ENCODE measurements at places on chromosomes 5 and 9. TPM values are rescaled to one million over a fixed set of nuclear protein-coding genes. Genes with fewer than 3 reads are reported as not detected.

GRCh38 chr9:113692256-113692655 is 183.9 kb upstream of the ZNF618 start:
- no peak for DNase-seq

NMUR2 gene
- total RNA-seq = not detected

DNA sequence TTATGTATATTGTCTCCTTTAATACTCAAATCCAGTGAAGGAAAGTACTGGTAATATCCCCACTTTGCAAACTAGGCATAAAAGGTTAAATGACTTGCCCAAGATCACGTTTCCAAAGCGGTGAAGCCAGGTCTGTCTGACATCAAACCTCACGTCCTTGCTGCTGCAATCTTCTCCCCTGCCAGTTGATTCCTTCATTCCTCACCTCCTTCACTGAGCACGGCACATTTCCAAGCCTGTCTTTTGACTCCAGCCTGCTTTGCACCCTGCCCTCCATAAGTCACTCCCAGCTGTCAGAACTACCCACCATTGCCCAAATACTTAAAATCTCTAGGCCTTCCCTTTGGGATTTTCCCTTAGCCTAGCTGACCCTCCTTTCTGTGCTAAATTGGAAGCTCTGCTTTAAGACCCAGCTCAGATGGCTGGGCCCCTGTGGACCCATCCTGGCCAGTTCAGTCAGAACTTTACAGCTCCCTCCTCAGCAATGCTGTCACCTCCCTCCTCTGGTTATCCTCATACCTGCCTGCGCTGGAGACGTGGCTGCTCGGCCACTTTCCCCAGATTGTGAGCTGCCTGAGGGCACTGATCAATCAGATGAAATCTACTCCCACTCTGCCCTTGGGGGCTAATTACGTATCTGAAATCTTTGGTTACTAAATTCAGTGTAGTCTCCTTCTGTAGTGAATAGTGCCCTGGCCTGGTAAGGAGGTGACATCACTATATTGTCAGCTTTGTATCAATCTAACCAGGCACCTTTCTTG is 51.2 kb downstream of the SLC36A1 start:
- DNase-seq = no peak

C8G gene
- 2.4 TPM for total RNA-seq

DNA sequence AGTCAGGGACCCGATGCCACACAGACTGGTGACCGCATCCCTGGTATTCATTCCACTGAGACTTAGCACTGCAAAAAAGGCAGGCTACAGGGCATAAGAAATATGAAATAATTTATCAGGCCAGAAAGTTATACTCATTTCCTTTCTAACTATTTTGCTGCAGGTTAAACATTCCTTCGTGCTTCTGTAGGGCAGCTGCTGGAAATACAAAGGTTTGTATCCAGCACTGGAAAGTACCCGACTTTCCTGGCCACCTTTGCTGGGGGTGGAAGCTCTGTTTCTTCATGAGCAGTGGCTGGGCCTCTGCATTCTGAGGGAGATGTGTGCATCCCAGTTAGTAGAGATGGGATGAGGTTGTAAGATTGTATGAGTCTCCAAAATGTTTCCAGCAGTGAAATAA is 478.6 kb upstream of the WWC1 start:
- DNase-seq = no peak

DNA sequence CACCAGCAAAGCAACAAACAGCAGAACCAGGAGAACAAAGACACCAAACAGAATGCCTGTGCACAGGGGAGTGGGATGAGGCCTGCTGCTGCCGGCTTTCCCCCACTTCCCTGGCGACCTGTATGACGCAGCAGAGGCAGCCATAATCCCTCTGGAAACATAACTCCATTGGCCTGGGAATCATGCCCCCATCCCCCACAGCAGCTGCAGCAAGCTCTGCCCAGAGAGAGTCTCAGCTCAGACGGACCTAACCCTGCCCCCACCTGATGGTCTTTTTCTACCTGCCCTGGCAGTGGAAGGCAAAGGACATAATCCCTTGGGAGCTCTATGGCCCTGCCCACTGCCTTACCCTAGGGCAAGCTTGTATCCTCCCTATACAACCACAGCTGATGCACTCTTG is 81.8 kb upstream of the FANCC start:
- DNase-seq = no peak

GRCh38 chr5:123448017-123448617 is 24.9 kb upstream of the CEP120 start:
- no peak for DNase-seq

- no peak for DNase-seq
Measured at GRCh38 chr5:55702598-55703345, 9.4 kb downstream of the SLC38A9 start.

DNA sequence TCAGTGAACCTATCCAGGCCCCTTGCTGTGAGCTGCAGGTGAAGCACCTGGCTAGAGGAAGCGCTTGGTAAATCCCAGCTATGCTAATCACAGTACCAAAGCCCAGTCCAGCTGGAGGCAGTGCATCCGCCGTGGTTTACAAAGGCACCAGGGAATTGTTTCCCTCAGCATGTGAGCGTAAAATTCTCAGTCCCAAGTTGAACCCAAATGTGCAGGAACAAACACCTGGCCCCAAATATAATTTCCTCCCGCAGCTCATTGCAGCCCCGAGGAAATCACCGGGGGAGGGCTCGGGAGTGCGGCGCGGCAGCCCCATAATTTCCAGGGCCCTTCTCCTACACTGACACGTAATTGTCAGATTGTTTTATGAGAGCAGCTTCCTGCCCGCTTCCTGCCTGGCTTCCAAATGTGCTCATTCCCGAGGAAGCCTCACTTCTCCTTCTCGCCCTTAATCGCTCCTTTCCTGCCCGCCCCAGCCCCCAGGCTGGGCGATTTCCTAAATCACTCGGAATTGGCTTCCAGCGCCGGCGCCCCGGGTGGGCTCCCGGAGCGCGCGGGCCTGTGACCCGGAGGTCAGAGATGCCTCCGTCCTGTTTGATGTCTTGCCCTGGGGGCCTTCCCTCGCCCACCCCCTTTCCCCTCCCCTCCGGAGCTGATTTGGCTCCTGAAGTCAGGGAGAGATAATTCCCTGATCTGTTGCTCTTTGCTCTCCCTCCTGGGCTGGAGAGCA is 134.4 kb downstream of the FGF1 start:
- no peak for DNase-seq

DMRT2 gene
- total RNA-seq = not detected

DNA sequence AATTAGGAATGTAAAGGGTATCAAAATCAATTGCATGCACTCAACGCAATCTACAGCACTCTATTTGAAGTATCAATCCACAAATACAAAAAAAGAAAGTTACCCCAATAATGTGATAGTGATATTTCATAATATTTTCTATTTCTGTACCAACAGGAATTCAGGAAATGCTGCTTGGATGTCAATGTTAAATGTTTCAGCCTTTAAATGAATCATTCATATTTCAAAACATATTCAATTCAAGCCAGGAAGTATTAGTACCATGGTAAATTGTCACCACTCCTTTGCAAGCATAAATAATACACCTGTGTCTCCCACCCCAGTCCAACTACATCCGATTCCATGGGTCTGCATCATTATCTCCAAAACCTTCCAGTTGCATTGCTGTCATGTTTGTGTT is 1185.5 kb upstream of the CDH18 start:
- no peak for DNase-seq

DNA sequence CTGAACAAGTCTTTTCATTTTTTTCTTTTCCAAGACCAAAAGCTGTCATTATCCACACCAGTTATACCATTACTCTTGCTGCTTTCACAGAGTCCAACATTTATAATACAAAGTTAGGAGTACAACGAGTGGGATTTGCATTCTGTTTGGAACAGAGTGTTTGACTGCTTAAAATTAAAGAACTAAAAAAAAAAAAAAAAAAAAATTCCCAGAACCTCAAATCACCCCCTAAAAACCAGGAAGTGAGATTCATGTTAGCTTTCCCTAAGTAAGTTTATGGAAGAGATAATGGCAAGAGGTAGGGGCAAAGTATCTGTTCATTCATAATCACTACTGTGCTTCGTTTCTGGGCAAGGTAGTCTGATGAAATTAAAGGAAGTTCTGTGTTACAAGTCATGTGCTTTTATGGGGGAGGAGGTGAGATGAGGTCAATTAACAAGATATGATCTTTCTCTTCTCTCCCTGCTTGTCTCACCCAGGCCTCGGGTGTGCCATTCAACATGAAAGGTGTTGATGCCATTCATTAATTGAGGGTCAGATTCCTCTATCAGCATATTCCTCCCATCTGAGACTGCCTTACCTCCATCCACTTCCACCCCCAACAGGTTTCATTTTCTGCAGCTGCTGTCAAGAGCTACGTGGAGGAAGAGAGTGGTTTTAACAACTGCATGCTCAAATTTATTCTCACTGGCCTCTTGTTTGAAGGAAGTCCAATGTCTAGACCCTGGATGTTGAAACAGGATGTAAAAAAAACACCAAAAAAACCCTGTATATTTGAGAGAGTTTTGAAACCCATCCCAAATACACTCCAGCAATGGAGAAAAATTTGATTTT is 58.1 kb downstream of the MARCHF3 start:
- peak; percentile 70 for DNase-seq

GRCh38 chr5:163379298-163380155 is 57.9 kb upstream of the CCNG1 start:
- no peak for DNase-seq

- DNase-seq = no peak
Measured at GRCh38 chr9:78830301-78830700, 533.4 kb downstream of the PSAT1 start.

All from natural killer cell treated with Interleukin-12 subunit alpha and Interleukin-12 subunit beta and Interleukin-15 and Interleukin-18, amount 100 ng/mL, for 72 hours (primary cell).